ENCODE measurements at places on chromosomes 6 and 20. TPM values are rescaled to one million over a fixed set of nuclear protein-coding genes. Genes with fewer than 3 reads are reported as not detected.

DNA sequence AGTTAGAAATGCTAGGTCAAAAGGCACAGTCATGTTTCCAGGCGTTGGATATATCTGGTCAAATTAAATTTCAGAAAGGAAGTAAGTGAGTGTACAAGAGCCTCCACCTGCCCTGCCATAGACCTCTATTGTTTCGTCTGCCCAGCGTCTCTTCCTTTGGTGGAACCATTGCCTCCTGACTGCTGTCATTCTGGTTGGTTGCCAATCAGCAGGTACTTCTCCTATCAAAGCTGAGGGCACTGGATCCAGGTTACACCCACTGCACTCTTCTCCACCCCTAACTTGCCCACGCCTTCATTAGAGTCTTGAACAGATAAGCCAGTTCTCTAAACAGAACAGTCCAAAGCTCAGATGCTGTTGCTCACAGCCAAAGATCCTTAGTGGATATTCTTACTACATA, 2.6 kb upstream of the WFDC5 start:
- DNase-seq, result no peak

DNA sequence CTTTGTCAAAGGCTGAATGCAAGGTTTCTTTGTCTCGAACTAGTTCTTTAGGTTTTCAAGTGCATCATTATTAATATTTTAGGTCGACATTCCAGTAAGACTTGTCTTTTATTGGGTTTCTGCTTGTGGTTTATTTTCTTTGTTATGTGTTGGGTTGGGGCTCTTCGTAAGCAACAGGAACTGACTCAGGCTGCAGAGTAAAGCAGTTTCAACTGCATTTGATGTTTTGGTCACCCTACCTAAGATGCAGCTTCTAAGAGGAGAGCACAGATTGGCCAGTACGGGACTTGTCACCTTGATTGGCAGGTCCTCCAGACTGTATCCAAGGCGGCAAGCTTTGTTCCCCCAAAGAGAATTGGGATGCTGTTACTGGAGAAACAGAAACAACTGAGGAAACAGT, 149.5 kb upstream of the SULF2 start:
- DNase-seq, result no peak

DNA sequence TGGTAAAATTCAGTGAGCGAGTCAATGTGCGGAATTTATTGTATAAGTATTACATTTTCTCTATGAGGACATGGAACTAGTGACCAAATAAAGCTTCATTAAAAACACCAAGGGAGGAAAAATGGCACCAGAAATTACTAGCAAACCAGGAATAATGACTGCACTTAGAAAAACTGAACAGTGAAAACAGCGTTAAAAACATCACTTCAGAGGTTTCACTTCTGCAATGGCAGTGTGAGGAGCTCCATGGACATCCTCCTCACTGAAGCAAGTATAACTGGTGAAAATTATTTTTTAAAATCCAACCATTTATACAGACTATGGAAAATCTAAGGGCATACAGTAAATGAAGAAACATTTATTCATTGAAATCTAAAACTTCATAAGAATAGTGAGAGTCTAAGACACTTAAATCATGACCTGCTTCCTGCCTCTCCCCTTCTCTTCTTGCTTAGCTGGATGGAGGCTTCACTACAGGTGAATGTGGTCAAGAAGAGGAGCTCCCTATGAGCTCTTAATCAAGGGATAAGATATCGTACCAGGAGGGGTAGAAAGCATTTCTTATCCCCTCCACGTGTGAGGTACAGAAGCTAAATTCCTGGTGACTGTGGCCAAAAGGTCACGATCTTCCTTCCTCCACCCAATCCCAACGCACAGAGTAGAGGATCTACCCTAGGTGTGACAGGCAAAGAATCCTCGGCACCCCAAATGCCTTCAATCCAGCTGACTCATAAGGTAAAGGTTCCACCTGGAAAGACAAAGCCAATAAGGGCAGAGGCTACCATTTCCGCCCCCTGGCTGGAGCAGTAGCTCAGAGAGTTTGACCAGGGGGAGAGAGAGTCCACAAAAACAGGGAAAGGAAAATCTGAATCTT, 12.3 kb upstream of the ASF1A start:
- no peak for DNase-seq

DNA sequence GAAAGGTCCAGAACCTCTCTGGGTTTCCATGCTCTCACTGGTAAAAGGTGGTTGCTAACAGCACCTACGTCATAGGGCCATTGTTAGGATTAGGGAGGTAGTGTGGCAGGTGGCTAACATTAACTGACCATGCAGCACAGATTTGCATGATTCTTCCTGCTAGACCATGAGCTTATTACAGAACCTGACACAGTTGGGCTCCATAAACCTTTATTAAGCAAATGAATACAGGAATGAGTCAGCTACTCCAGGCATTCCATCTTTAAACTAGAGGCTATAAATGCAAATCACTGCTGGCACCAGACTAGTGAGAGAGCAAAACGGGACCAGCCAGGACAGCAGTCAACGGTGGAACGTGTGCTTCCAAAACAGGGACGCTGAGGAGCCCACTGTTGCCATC, 440.1 kb downstream of the PTPRT start:
- DNase-seq, result no peak

DNA sequence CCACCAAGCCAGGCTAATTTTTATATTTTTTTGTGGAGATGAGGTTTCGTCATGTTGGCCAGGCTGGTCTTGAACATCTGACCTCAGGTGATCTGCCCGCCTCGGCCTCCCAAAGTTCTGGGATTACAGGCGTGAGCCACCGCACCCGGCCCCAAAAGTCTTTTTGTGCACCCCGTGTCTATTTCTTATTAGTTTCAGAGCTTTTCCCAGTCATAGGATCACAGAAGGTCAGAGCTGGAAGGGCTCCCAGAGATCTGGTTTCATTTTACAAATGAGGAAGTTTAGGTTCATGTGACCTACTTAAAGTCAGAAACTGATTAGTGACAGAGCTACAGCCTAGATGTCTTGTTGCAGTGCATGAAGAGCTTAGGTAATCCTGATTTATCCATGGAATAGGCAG, 1.6 kb upstream of the OGFRL1 start:
- no peak for DNase-seq

- DNase-seq, result peak; percentile 57
Measured at GRCh38 chr6:148166339-148166968, 176.2 kb upstream of the SASH1 start.

DNA sequence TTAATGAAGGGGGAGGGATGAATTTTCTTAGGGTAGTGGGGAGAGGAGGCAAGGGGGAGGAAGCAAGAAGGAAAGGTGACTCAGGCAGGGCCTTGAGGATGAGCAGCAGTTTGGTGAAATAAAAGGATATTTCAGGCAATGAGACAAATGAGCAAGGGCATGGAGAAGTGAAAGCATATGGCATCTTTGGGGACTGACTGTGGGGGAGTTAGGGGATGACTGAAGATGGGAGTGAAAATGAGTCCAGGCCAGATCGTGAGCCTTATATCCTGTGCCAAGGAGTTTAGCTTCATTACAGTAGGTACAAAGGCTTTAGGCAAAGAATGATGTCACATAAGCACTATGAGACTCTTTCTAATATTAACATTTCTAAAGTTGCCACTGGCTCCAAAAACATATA, 51.9 kb downstream of the ILRUN start:
- DNase-seq, result no peak

DNA sequence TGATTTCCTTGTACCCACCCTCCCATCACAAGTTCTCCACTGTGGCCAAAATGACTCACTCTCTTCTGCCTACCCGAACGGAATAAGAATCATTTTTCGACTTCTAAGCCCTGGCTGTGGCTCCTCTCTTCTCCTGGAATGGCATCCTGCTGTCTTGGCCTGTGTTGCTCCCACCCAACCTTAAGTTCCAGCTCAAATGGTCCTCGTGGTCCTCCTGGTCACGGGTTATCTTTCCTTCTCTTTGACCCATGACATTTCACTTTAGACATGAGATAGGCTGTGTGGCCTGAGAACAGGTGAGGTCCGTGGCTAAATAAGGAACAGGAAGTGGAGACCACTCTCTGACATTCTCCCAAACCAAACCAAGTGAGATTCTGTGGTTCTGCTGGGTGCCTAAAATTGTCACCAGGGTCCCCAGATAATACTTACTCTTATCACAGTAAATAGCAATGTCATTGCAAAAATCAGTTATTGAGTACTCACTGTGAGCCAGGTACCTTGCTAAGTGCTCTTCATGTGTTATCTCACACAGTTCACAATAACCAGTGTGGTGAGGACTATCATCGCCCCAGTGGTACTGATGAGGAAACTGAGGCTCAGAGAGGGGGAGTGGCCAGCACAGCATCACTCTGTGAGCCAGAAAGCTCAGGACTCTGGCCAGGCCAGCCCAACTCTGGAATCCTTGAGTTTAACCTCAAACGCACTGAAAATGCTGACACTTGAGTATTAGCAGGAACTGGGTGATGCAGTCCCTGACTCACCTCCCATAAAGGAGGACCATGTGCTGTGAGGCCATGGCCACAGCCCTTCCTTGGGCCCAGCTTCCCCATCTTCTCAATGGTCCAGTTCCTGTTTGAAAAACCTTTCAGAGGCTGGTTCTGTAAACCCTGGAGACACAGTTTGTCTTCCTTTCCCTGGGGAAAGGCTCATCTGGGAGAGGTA, 74.8 kb upstream of the SIRPA start:
- DNase-seq, result no peak

- no peak for DNase-seq
Measured at GRCh38 chr6:108751851-108752732, 96.1 kb upstream of the ARMC2 start.

DNA sequence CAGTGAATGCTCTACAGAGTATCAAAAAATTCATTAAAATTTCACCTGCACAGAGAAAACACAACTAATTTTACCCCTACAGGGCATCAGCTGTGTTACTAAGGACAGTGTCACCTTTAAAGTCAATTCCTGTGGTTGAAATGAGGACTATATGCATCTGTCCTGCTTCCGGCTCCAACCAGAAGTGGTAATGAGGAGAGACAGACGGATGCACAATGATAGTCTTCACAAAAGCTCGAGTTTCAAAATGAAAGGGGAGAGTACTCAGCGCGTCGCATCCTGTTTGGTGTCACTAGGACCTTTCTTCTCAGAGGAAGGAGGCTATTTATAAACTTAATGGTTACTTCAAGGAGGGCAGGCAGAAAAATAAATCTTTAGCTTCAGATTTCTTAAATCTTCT, 86.5 kb downstream of the LYRM4 start:
- DNase-seq, result no peak

DNA sequence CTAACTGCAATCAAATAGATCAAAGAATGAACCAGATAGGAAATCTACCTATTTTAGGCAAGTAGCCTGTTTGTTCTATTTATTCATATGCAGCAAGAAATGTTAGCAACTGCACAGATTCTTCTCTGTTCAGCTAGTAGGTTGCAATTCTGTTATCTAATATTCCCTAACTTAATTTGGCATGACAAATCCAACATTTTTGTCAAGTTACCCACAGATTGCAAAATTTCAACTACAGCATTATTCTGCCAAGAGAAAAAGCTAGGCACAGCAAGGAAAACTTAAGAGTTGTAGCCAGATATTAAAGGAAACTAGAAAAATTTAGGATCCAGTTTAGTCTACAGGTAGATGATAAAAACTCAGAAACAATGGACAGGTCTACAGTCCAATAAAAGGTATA, 104.4 kb upstream of the SYNCRIP start:
- DNase-seq, result no peak

BTN1A1 gene
- total RNA-seq, result 0.16 TPM

RCAN2 gene
- total RNA-seq, result 23.7 TPM

C6orf141 gene
- total RNA-seq, result 3.1 TPM

REM1 gene
- 4.1 TPM for total RNA-seq

COL21A1 gene
- total RNA-seq, result 151 TPM
